Suppressor macrophage treated with lipopolysaccharide for 1 hour (primary cell): ENCODE measurements at places on chromosomes 4 and X.

DNA sequence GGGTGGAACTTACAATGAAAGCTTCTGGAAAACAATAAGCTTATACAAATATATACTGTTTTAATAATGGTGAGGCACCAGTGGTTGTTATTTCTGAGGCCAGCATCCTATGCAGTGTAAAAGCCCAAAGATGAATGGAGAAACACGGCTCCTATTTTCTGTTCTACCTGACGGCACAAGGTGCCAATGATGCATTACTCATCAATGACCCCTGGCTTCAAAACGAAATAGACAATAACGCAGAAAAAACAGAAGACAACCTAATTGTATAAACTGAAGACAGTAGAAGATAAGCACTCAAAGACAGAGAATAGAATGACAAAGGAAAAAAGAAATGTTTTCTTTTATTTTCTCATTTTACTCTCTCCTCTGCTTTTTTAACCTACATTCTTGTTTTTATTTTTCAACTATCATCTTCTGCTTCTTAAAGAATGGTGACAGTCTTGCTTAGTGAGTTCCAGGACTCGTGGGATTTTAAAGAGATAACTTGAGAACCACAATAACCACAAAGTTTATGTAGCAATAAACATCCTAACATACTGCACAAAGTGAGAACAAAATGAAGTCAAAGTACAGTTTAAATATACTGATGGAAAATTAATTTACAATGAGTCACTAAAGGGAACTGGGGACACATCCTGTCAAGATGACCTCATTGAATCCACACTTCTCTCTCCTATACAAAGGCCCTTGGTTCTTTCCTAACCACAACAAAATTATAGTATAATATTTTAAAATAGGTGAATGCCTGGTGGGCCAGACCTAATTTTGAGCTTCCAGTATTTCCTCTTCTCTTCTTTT, 169.8 kb downstream of the BTC start:
- peak; percentile 84 for DNase-seq

DNA sequence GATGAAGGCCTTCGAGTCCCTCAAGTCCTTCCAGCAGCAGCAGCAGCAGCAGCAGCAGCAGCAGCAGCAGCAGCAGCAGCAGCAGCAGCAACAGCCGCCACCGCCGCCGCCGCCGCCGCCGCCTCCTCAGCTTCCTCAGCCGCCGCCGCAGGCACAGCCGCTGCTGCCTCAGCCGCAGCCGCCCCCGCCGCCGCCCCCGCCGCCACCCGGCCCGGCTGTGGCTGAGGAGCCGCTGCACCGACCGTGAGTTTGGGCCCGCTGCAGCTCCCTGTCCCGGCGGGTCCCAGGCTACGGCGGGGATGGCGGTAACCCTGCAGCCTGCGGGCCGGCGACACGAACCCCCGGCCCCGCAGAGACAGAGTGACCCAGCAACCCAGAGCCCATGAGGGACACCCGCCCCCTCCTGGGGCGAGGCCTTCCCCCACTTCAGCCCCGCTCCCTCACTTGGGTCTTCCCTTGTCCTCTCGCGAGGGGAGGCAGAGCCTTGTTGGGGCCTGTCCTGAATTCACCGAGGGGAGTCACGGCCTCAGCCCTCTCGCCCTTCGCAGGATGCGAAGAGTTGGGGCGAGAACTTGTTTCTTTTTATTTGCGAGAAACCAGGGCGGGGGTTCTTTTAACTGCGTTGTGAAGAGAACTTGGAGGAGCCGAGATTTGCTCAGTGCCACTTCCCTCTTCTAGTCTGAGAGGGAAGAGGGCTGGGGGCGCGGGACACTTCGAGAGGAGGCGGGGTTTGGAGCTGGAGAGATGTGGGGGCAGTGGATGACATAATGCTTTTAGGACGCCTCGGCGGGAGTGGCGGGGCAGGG, 568 bp downstream of the HTT start:
- DNase-seq, result peak; percentile 95

- peak; percentile 53 for DNase-seq
Observed at GRCh38 chr4:108172753-108173598, 4.2 kb upstream of the LEF1 start.

- no peak for DNase-seq
Observed at GRCh38 chr4:98352940-98353339, 91.8 kb downstream of the RAP1GDS1 start.

GRCh38 chr4:17587094-17587822, 10.3 kb downstream of the LAP3 start:
- no peak for DNase-seq

- DNase-seq, result no peak
Observed at GRCh38 chr4:26753187-26753586, 107.5 kb upstream of the STIM2 start.

GRCh38 chrX:103565197-103565596, 20.1 kb upstream of the TCEAL4 start:
- DNase-seq, result no peak

GRCh38 chrX:97416461-97416860, 532.8 kb downstream of the RPA4 start:
- DNase-seq, result no peak

DNA sequence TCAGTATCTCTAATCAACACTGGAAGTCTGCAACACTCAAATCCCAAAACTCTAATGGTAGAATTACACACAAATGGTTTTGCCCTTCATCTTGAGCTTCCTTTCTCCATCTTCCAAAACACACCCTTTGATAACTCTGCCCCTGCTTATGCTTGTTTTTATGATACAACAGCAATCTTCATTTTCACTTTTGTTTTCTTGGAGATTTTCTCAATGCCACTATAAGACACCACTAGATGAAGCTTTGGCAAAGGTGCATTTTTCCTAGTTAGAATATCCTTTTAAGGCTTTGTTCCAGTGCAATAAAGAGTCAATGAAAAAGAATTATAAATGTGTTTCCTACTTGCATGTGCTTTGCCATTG, 472.4 kb upstream of the NWD2 start:
- no peak for DNase-seq

DNA sequence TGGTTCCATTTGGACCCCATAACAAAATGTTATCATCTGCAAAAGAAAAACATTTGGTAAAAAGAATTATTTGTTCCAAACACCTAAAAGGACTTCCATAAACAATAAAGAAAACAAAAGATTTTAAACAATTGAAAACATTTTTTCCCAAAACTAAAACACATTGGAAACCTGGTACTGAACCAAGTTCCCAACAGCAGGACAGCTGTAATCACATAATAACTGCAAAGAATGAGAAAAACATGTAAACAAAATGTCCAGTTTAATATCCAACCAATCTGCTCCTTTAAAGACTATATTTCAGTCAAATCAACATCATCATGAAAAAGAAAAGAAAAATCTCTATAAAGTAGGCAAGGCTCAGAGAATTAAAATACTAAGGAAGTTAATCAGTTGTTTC, 36.3 kb downstream of the PRDM5 start:
- DNase-seq, result no peak

DNA sequence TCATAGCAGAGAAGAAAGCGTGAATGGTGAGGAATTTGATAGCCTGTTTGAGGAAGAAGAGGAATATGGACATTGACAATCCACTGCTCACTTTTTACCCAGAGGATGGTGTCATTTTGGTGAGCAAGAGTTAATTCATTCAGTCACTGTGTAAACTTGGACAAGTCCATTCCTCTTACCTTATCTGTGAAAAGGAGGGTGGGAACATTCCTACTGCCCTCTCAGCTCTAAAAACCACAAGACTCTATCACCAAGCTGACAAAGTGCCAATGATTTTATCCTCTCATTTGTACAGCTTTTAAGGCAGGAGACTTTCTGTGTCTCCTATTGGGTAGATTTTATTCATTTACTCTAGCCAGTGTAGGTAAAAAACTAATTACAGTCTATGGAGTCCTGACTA, 103.8 kb downstream of the LUZP4 start:
- no peak for DNase-seq

- no peak for DNase-seq
Observed at GRCh38 chrX:38376747-38377146, 24.3 kb downstream of the OTC start.

DNA sequence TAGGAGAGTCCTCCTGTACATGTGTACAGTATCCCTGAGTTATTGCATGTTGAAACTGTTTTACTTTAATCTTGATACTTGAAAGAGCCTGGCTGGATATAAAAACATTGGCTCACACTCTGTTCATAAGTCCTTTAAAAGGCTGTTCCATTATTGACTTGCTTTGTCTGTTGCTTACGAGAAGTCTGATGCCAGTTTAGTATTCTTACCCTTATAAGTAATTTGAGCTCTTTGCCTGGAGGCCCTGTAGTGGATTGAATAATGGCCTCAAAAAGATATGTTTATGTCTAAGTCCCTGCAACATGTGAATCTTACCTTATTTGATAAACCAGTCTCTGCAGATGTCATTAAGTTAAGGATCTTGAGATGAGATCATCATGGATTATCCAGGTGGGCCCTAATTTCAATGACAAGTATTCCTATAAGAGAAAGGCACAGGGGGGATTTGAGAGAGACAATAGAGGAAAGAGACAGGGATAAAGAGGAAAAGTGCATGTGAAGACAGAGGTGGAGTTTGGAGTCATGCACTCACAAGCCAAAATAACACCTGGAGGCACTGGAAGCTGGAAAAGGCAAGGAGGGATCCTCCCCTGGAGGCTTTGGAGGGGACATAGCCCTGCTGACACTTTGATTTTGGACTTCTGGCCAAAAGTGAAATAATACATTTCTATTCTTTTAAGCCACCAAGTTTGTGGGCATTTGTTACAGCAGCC, 98.1 kb downstream of the IRF2 start:
- no peak for DNase-seq

GRCh38 chr4:189941005-189941450, 356 bp downstream of the FRG1 start:
- no peak for DNase-seq

DNA sequence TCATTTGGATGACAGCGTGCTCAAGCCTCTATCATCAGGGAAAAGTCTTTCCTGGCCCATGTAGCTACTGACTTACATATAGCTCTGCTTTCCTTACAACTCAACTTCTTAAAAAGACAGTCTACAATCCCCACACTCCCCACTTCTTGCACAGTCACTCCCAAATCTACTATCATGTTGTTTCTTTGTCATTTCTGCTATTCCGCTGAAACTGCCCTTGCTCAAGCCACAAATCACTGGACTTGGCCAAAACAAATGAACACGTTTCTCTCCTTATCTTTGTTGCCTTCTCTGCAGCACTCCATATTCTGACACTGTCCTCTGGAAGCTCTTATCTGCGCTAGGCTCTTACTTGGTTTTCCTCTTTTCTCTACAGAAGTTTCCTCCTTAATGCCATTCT, 28.2 kb downstream of the GPRIN3 start:
- DNase-seq, result no peak

DNA sequence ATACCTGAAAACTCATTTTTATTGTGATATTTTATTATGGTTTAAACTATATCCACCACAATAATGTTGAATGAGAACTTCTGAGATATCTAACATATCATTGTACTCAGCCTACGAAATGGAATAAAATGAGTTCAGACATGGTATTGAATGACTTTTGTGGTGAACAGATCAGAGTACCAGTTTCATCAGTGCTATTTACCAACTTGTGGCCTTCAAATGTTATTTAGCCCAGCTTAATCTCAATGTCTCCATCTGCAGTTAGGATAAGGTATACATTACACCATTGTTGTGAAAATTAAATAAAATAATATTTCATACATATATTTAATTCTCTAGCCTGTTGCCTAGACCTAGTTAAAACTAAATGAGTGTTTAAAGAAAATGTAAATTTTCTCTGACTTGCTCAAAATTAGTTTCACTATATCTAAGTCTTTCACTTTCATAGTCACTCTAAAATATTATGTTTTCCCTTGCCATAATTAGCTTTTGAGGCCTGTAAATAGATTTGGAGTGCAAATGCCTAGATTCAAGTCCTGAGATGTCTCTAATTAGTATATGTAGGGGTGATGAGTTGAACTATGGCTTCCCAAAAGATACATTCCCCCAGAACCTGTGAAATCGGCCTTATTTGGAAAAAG, 594.2 kb downstream of the STPG2 start:
- DNase-seq, result no peak

- no peak for DNase-seq
Observed at GRCh38 chrX:9867226-9867625, 81.0 kb downstream of the SHROOM2 start.

DNA sequence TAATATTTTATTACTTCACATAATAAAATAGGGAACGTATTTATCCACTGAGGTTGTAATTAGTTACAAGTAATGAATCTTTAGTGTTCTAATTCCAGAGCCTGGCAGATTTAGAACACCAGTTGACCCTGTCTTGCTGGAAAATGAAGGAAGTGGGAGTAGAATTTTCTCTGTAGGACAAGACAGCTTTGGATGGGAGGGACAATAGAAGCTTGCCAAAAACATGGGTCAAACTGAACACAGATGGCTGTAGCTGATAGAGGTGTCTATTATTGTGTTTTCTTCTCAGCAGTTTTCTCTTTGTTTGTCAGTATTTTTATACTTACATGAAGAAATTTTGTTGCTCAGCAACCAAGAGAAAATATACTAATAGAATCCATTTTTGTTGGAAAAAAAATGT, 20.2 kb downstream of the FAT4 start:
- no peak for DNase-seq

DNA sequence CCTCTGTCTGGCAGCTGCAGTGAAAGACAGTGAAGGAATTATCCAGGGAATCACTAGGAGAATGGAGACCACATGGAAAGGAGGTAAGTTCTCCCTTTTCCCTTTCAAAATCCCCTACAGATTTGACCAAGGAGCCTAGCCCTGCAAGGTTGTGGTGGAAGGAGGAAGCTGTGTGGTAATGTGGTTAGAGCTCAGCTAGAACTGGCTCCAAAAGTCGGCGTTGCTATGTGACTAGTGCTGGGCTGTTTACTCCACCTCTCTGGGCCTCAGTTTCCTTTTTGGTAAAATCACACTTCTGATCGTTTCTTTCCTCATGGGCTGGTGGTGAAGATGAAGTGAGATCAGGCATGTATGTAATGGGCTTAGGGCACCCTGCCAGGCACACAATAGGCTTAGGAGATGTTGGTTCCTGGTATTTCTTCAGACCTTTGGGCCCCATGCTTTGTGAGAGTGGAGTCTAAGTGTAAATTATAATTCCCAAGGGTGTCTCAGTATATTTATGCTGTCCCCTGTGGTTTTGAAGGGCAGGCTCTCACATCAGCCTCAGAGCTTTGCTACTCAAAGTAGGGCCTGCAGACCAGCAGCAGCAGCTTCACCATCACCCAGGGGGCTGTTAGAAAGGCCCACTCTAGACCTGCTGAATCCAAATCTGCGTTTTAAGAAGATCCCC, 183.7 kb upstream of the BCOR start:
- DNase-seq, result peak; percentile 41
